Vagina (tissue), 2 donors: ENCODE measurements at places on chromosomes 1 and 21.
A peak's percentile ranks its signal among the peaks of the same experiment; 100 is the strongest.

DNA sequence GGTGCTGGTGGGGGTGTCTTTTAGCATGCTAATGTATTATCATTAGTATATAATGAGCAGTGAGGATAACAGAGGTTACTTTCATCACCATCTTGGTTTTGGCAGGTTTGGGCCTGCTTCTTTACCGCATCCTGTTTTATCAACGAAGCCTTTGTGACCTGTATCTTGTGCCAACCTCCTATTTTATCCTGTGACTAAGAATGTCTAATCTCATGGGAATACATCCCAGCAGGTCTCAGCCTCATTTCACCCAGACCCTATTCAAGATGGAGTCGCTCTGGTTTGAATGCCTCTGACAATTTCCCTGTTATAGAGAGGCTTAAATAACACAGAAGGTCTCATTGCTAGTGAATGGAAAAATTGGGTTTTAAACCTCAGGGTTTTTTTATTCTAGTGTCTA lies 300.8 kb upstream of the PROX1 start:
- no peak for DNase-seq
- no peak overlapping the region for H3K4me3 ChIP-seq
- H3K27me3 ChIP-seq: no peaks in the 10 kb centered on the region

DNA sequence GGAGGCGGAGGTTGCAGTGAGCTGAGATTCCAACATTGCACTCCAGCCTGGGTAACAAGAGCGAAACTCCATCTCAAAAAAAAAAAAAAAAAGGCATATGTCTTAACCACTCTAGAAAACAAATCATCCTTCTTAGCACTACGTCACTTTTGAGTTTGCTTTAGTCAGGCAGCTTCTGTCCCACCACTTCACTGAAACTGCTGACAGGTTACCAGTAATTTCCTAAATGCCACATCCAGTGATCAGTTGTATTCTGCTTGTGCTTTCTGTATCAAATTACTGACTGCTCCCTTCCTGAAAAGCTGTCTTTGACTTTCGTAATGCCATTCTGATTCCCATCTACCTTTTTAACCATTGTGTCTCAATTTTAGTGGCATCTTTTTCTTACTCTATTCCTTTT lies 21.7 kb downstream of the RCOR3 start:
- no peak for DNase-seq
- no peak overlapping the region for H3K27ac ChIP-seq
- H3K36me3 ChIP-seq: peaks cover 44% of the 10 kb centered on the region
- no peaks in the 10 kb centered on the region for H3K4me1 ChIP-seq
- no peaks in the 10 kb centered on the region for H3K27me3 ChIP-seq
- no peak overlapping the region for H3K4me3 ChIP-seq

DNA sequence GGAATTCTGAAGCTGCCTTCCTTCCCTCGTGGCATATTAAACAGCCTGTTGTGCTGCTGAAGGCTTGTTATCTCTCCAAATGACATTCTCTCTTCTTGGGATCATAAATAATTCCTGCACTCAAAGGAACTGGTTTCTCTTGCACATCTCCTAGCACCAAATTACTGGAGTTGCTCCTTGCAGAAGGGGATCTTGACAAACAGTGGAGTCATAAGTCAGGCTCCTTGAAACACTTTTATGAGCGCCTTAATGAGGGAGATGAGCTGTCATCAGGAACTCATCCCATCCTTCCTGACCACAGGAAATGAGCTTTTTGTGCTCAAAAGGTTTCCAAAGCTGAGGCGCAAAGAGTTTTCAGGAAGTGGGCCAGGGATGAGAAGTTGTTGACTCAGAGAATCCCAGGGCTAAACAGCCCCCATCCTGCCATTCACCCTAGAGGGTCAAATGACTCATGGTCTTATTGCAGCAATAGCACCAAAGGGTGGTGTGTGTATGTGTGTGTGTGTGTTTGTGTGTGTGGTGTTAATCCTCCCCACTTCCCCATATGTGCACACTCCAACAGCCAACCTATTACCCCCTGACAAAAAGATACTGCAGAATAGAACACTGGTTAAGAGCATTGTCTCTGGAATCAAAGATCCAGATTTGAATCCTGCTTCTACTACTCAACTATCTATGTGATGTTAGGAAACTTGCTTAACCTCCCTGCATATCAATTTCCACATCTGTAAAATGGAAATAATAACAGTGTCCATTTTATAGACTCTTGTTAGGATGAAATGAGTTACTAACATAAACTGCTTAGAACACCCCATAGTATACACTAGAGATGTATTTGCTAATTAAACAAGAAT lies 2.8 kb upstream of the PHC2 start:
- H3K4me1 ChIP-seq: peaks cover 38% of the 10 kb centered on the region
- H3K27ac ChIP-seq: peak overlapping the region; percentile 53
- H3K4me3 ChIP-seq: no peak overlapping the region
- H3K27me3 ChIP-seq: no peaks in the 10 kb centered on the region
- H3K36me3 ChIP-seq: no peaks in the 10 kb centered on the region

GRCh38 chr1:247906504-247907047 lies 11.2 kb downstream of the OR2W3 start:
- no peaks in the 10 kb centered on the region for H3K27me3 ChIP-seq
- no peak for DNase-seq
- no peak overlapping the region for H3K27ac ChIP-seq
- H3K4me3 ChIP-seq: peak overlapping the region; percentile 9
- H3K4me1 ChIP-seq: no peaks in the 10 kb centered on the region
- H3K36me3 ChIP-seq: no peaks in the 10 kb centered on the region

- H3K27me3 ChIP-seq: no peaks in the 10 kb centered on the region
- H3K36me3 ChIP-seq: no peaks in the 10 kb centered on the region
- H3K4me3 ChIP-seq: no peak overlapping the region
These were observed 141.8 kb downstream of the ZZZ3 start for GRCh38 chr1:77540501-77541161.

GRCh38 chr21:29658177-29658933 lies 281.4 kb downstream of the GRIK1 start:
- no peaks in the 10 kb centered on the region for H3K36me3 ChIP-seq
- H3K27me3 ChIP-seq: no peaks in the 10 kb centered on the region
- H3K4me1 ChIP-seq: no peaks in the 10 kb centered on the region
- H3K4me3 ChIP-seq: no peak overlapping the region
- DNase-seq: no peak

GRCh38 chr21:17435565-17436543 lies 77.0 kb upstream of the CXADR start:
- no peaks in the 10 kb centered on the region for H3K27me3 ChIP-seq
- no peaks in the 10 kb centered on the region for H3K36me3 ChIP-seq
- peaks cover 18% of the 10 kb centered on the region for H3K4me1 ChIP-seq
- H3K4me3 ChIP-seq: no peak overlapping the region
